ENCODE measurements at places on chromosomes 13 and 19.

DNA sequence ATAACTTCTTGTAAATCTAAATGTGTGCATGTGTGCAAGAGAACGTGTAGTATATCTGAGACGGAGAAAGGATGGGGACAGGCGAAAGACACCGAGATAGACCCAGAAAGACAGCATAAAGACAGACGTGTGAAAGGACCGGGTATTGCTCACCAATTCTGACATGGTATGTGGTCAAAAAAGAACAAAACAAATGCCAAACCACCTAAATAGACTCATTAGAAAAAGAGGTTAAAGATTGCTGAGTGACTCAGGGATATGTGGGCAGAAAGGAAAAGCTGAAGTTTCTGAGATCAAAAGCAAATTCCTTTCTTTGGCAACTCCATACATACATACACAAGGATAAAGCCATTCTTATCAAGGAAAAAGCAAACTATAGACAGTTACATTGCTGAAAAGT is 179.7 kb upstream of the TSC22D1 start:
- DNase-seq = no peak

- no peak for DNase-seq
Observed at GRCh38 chr13:46267166-46267565, 55.4 kb downstream of the LRRC63 start.

DNA sequence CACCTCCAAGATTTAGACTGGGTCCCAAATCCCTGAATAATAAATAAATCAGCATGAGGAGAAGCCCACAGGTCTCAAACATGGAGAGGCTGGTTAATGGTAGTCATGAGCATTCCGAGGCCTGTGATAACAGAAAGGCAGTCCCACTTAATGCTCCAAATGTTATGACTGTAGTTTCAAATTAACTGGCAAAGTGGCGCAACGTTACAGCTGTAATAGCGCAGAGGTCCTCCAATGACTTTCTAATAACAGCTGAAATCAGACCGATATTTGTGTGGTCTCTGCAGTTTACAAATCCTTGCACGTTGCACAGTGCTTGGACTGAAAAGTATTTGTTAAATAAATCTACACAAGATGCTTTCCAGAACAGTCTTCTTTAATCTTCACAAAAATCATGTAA is 141.8 kb downstream of the ABCC4 start:
- no peak for DNase-seq

DNA sequence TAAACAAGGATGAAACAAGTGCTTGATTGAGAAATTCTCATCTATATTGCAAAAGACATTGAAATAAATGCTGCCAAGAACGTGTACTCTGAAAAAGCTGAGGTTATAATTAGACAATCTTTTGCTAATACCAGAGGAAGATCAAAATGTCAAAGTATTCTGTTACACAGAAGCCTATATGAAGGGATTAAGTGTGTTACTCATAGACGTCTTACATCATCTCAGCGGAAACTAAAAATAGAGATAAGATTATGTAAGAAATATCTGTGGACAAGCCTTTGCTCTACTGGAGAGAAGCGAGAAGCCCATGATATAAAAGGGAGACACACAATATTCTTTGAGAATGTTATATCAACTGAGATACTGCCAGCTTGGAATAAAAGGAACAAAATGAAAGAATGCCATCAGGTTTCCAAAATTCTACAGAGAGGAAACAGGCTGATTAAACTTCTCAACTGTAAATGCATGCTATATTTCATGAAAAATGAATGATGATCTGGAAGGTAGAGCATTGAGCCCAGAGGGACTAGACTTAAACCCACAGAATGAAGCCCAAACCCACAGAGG is 699.0 kb downstream of the GPC5 start:
- DNase-seq = no peak

- DNase-seq = no peak
Observed at GRCh38 chr19:45161738-45162607, 1.2 kb upstream of the NKPD1 start.

GRCh38 chr13:32986552-32986951 is 29.7 kb upstream of the KL start:
- no peak for DNase-seq

Measured in stimulated activated CD8-positive, alpha-beta memory T cell treated with anti-CD3 and anti-CD28 coated beads, Interleukin-4, amount 100 ng/mL, for 24 hours (primary cell).